ENCODE measurements at places on chromosomes 1 and 21. TPM values are rescaled to one million over a fixed set of nuclear protein-coding genes. Genes with fewer than 3 reads are reported as not detected.

- no peak for DNase-seq
Observed at GRCh38 chr1:81833722-81834121, 33.0 kb downstream of the ADGRL2 start.

DNA sequence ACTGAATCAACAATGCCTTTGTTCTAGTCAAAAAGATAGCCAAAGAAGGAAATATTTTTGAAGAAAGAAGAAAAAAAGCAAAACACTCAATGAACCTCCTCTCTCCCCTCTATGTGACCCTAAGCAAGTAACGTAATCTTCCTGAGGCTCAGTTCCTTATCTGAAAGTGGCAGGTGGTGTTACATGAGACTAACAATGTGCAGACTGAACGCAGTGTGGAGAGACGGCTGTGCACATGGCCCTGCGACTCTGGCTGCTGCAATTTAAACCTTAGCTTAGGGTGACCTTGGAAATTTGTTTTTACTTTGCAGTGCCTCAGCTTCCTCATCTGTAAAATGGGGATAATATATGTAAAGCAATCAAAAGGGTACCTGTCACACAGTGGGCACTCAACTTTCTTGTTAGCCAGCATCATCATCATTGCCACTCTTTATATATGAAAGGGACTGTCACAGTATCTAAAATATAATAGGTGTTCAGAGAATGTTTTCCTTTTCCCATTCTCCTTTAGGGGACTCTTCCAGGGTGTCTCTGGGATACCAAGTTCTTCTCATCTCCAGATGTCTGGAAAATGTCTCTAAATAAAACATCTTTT is 100.1 kb upstream of the JUN start:
- no peak for DNase-seq

- DNase-seq: no peak
Observed at GRCh38 chr1:183636334-183636682, 725 bp upstream of the ARPC5 start.

GRCh38 chr1:21239221-21239620 is 51.0 kb downstream of the ECE1 start:
- no peak for DNase-seq

GRCh38 chr1:228830954-228831481 is 95.7 kb downstream of the RHOU start:
- no peak for DNase-seq

DNA sequence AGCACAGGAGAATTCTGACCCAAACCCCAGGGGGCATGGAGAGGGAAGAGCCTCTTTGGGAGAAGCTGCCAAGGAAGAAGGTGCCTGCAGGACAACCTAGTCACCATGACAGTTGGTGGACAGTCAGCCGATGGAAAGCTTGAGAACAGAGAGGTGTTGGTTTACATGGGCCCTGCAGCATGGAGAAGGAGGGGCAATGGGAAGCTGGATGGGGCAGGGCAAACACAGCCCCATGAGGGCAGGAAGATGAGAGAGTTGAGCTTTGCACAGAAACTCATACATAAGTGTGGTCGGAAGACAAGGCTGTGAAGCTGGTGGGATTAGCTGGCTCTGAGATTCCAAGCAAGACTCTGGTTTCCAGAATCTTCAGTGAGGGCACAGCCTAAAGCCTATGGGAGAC is 6.6 kb upstream of the SLC5A9 start:
- DNase-seq: no peak

Gene GUCA2B
- not detected for total RNA-seq

Gene RNU1-3
- not detected for total RNA-seq

DNA sequence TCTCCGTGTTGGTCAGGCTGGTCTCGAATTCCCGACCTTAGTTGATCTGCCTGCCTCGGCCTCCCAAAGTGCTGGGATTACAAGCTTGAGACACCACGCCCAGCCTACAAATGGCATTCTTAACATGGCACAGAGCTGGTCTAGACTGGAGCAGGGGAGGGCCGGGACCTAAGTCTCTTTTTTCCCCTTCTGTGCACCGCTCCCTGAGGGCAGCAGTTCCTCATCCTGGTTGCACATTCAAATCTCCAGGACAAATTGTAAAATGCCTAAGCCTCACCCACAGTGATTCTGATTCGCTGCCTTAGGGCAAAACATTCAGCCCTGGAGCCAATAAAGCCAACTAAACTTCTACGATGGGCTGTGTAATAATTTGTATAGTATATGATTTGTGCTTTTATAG is 10.1 kb upstream of the AVPR1B start:
- no peak for DNase-seq

Data from right atrium auricular region (tissue), 2 donors.